ENCODE measurements at places on chromosomes 7 and 10. TPM values are rescaled to one million over a fixed set of nuclear protein-coding genes. Genes with fewer than 3 reads are reported as not detected.

DNA sequence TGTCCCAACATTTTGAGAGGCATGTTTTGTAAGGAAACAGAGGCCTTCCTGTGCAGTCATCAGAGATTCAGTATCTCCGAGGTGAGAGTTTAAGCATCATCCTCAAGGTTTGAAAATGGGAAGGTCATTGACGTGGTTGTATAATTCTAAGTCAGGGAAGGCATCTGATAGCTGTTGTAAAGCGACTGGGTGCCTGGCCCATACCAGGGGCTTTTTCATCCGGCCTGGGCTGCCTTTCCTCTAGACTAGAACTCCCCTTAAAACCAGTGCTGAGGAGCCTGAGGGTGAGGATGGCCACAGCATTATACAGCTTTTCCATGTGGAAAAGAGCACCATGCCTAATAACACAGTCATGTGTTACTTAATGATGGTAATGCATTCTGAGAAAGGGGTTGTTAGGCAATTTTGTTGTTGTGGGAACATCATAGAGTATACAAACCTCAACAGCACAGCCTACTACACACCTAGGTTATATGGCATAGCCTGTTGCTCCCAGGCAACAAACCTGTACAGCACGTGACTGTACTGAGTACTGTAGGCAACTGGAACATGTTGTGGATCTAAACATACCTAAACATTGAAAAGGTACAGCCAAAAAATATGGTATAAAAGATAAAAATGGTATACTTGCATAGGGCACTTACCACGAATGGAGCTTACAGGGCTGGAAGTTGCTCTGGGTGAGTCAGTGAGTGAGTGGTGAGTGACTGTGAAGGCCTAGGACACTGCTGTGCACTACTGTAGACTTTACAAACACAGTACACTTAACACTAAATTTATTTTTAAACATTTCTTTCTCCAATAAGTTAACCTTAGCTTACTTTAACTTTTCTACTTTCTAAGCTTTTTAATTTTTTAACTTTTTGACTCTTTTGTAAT is 13.5 kb upstream of the CACUL1 start:
- no peaks in the 10 kb centered on the region for H3K4me1 ChIP-seq
- H3K4me3 ChIP-seq = no peak overlapping the region
- DNase-seq = peak; percentile 83
- H3K27me3 ChIP-seq = no peaks in the 10 kb centered on the region
- H3K27ac ChIP-seq = no peak overlapping the region
- no peaks in the 10 kb centered on the region for H3K36me3 ChIP-seq

KIF20B gene
- 1.8 TPM for total RNA-seq

GRCh38 chr10:98313598-98313997 is 45.6 kb upstream of the LOXL4 start:
- peaks cover 23% of the 10 kb centered on the region for H3K4me1 ChIP-seq
- H3K27ac ChIP-seq = no peak overlapping the region
- no peaks in the 10 kb centered on the region for H3K36me3 ChIP-seq
- no peak for DNase-seq
- H3K4me3 ChIP-seq = no peak overlapping the region

DNA sequence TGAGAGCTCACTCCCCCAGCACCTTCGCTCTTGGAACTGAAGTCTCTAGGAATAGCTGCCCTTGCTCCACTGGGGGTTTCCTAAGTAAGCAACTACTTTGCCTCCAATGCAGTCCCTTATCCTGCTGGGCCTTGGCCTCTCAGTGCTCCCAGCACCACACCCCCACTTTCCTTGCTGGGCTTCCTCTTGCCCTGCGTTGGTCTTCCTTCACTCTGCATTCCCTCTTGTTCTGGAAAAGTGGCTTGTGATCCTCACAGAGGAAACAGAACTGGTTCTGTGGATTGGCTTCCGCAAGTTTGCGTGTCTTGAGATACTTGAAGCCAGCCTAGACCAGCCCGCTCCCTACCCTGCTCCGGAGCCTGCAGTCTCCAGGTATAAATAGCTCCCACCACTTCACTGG is 6.4 kb downstream of the NKX2-3 start:
- H3K4me3 ChIP-seq = no peak overlapping the region
- peaks cover 31% of the 10 kb centered on the region for H3K4me1 ChIP-seq
- no peak overlapping the region for H3K27ac ChIP-seq
- DNase-seq = no peak
- H3K36me3 ChIP-seq = no peaks in the 10 kb centered on the region

GRCh38 chr10:121240556-121240955 is 357.7 kb downstream of the FGFR2 start:
- H3K4me1 ChIP-seq = peaks cover 8% of the 10 kb centered on the region
- H3K27ac ChIP-seq = no peak overlapping the region
- peak; percentile 4 for DNase-seq
- no peak overlapping the region for H3K4me3 ChIP-seq
- no peaks in the 10 kb centered on the region for H3K36me3 ChIP-seq

DNA sequence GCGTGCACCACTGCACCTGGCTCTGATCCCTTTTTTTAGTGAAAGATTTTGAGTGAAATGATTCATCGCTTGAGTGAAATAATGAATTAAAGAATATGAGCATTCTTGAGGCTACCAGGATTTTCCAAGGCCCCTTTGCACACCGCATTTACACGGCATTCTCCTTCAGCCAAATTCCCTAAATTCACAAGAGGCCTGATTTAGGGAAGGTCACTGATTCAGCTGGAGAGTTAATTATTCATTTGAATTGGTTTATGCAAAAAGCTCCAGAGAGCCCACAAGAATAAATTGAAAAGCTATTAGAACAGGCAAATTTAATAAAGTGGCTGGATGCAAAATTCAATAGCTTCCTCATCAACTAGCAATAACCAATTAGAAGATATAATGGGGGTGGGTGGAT is 46.5 kb downstream of the LEP start:
- DNase-seq = no peak
- H3K4me1 ChIP-seq = no peaks in the 10 kb centered on the region
- no peak overlapping the region for H3K27ac ChIP-seq
- no peaks in the 10 kb centered on the region for H3K36me3 ChIP-seq
- H3K4me3 ChIP-seq = no peak overlapping the region

GRCh38 chr7:76069238-76069638 is 21.3 kb downstream of the MDH2 start:
- no peak for DNase-seq
- no peak overlapping the region for H3K4me3 ChIP-seq
- H3K27ac ChIP-seq = peak overlapping the region; percentile 60
- peaks cover 35% of the 10 kb centered on the region for H3K4me1 ChIP-seq
- peaks cover 37% of the 10 kb centered on the region for H3K36me3 ChIP-seq

GRCh38 chr10:73786512-73786885 is 1.1 kb downstream of the ZSWIM8 start:
- peaks cover 45% of the 10 kb centered on the region for H3K4me1 ChIP-seq
- H3K27ac ChIP-seq = peak overlapping the region; percentile 92
- no peaks in the 10 kb centered on the region for H3K27me3 ChIP-seq
- peaks cover 31% of the 10 kb centered on the region for H3K36me3 ChIP-seq
- peak overlapping the region; percentile 86 for H3K4me3 ChIP-seq

- no peaks in the 10 kb centered on the region for H3K4me1 ChIP-seq
- no peak for DNase-seq
- H3K27me3 ChIP-seq = no peaks in the 10 kb centered on the region
- no peaks in the 10 kb centered on the region for H3K36me3 ChIP-seq
- H3K27ac ChIP-seq = no peak overlapping the region
- H3K4me3 ChIP-seq = no peak overlapping the region
Measured at GRCh38 chr7:4123346-4123745, 558.7 kb upstream of the FOXK1 start.

DNA sequence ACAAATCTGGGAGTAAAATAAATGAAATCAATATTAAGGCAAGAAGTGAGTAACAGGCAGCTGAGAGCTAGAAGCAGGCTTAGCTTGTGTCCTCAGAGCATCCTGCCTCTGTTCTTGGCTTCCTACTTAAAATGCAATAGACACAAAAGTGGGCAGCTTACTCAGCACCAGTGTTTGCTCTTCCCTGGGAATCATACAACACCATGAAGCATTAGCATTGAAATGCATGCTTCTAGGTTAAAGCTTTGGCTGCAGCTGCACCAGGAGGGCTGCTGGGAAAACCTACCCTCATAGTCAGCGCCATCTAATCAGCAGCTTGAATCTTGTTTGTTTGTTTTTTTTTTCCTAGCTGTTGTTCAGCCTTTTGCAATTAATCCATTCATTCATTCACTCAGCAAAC is 104.2 kb upstream of the VWC2 start:
- no peaks in the 10 kb centered on the region for H3K36me3 ChIP-seq
- H3K27ac ChIP-seq = no peak overlapping the region
- no peaks in the 10 kb centered on the region for H3K27me3 ChIP-seq
- H3K4me3 ChIP-seq = no peak overlapping the region

GRCh38 chr7:45567713-45568112 is 6.5 kb upstream of the ADCY1 start:
- no peak for DNase-seq
- H3K27ac ChIP-seq = no peak overlapping the region
- H3K4me3 ChIP-seq = no peak overlapping the region
- peaks cover 16% of the 10 kb centered on the region for H3K4me1 ChIP-seq
- H3K27me3 ChIP-seq = no peaks in the 10 kb centered on the region
- no peaks in the 10 kb centered on the region for H3K36me3 ChIP-seq

GRCh38 chr10:84946904-84947303 is 618.5 kb downstream of the CCSER2 start:
- H3K27ac ChIP-seq = no peak overlapping the region
- no peak overlapping the region for H3K4me3 ChIP-seq
- H3K36me3 ChIP-seq = no peaks in the 10 kb centered on the region
- H3K4me1 ChIP-seq = no peaks in the 10 kb centered on the region
- no peak for DNase-seq
- no peaks in the 10 kb centered on the region for H3K27me3 ChIP-seq

KCP gene
- total RNA-seq = not detected

DNA sequence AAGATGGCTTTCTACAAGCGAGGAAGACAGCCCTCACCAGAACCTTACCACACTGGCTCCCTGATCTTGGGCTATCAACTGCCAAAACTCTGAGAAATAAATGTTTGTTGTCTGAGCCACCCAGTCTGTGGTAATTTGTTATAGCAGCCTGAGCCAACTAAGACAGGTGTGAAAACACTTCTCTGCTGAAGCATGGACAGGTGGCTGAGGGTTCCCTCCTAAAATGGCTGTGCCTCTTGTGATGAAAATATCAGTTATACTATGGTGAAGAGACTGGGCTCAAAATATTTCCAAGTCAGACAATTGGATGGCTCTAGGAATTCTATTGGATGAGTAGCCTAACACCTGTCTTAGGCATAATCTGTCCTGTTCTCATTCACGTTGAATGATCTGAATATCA is 78.1 kb downstream of the CDK1 start:
- no peaks in the 10 kb centered on the region for H3K36me3 ChIP-seq
- no peak for DNase-seq
- no peak overlapping the region for H3K4me3 ChIP-seq
- no peak overlapping the region for H3K27ac ChIP-seq
- H3K4me1 ChIP-seq = no peaks in the 10 kb centered on the region
- no peaks in the 10 kb centered on the region for H3K27me3 ChIP-seq

SPAM1 gene
- not detected for total RNA-seq

- no peak overlapping the region for H3K4me3 ChIP-seq
- H3K4me1 ChIP-seq = no peaks in the 10 kb centered on the region
- no peaks in the 10 kb centered on the region for H3K27me3 ChIP-seq
- no peak for DNase-seq
- H3K36me3 ChIP-seq = no peaks in the 10 kb centered on the region
Measured at GRCh38 chr10:128579280-128579865, 453.1 kb upstream of the MKI67 start.

DNA sequence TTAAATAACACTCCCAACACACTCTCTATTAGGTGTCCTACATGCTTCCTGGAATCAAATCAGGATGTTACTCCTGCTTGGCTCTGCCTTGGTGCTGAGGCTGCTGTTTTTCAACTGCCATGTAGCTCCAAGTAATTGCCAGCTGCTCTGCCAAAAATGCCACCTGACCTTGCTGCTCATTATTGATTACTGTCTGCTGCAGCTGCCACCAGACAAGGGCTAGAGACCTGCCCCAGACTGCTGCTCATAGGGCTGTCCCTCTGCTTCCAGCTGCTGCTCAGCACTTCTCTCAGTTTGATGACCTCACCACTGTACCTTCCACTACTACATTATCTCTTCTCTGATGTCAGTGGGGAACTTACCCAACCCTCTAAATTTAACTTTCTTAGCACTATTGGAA is 102.5 kb downstream of the PCLO start:
- no peaks in the 10 kb centered on the region for H3K36me3 ChIP-seq
- no peak overlapping the region for H3K27ac ChIP-seq
- DNase-seq = no peak
- no peaks in the 10 kb centered on the region for H3K27me3 ChIP-seq

GRCh38 chr10:28891058-28891713 is 213.9 kb downstream of the BAMBI start:
- DNase-seq = no peak
- H3K4me3 ChIP-seq = no peak overlapping the region
- no peak overlapping the region for H3K27ac ChIP-seq
- H3K4me1 ChIP-seq = no peaks in the 10 kb centered on the region

NYAP1 gene
- 1.7 TPM for total RNA-seq

PLAU gene
- 5.6 TPM for total RNA-seq

STAG3 gene
- total RNA-seq = 0.92 TPM

GIMAP5 gene
- total RNA-seq = 28.2 TPM

Data from esophagus muscularis mucosa (tissue), 4 donors.